Activated CD8-positive, alpha-beta T cell treated with anti-CD3 and anti-CD28 coated beads for 36 hours (primary cell): ENCODE measurements at places on chromosomes 7 and 10.
A peak's percentile ranks its signal among the peaks of the same experiment; 100 is the strongest.

DNA sequence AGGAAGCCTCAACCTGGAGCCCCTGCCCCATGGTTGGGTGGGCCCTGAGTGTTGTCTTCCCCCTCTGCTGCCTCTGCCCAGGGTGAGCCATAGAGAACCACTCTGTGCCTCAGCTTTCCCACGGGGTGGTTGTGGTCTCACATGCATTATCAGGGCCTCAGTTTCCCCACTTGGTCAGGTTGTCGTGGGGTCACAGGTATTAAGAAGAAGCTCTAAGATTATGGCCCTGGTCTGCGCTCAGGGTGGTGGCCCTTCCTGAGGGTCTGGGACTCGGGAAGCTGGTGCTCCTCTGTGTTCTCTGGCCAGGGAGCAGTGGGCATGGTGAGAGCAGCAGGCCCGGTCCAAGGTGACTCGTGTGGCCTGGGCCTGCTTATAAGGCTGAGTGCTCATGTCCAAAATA lies 17.8 kb downstream of the LRRC27 start:
- DNase-seq: no peak

DNA sequence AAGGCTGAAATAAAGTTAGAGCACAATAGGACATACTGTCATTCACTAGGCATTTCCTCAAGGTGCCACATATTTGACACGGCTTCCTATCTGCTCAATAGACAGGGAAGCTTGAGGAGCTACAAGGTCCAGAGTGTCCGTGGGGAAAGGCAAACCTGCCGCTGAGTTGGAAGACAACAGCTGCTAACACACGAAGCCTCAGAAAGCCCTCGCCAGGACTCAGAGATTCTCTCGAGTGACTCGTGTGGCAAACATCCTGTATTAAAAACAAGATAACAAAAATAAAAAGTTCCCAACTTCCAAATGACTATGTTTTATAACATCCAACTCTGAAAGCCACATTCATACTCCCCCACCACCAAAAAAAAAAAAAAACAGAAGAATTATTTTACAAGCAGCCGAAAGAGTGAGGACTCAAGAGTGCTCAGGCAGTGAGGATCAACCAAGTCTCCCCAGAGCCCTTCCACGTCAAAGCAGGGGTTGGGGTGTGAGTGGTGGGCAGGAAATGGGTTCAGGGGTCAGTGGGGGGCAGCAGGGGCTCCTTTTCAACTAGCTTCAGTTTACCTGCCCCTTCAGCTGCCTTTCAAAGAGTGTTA lies 67.6 kb downstream of the STK17A start:
- DNase-seq: peak; percentile 47

GRCh38 chr10:59654007-59654406 lies 55.6 kb downstream of the SLC16A9 start:
- no peak for DNase-seq

DNA sequence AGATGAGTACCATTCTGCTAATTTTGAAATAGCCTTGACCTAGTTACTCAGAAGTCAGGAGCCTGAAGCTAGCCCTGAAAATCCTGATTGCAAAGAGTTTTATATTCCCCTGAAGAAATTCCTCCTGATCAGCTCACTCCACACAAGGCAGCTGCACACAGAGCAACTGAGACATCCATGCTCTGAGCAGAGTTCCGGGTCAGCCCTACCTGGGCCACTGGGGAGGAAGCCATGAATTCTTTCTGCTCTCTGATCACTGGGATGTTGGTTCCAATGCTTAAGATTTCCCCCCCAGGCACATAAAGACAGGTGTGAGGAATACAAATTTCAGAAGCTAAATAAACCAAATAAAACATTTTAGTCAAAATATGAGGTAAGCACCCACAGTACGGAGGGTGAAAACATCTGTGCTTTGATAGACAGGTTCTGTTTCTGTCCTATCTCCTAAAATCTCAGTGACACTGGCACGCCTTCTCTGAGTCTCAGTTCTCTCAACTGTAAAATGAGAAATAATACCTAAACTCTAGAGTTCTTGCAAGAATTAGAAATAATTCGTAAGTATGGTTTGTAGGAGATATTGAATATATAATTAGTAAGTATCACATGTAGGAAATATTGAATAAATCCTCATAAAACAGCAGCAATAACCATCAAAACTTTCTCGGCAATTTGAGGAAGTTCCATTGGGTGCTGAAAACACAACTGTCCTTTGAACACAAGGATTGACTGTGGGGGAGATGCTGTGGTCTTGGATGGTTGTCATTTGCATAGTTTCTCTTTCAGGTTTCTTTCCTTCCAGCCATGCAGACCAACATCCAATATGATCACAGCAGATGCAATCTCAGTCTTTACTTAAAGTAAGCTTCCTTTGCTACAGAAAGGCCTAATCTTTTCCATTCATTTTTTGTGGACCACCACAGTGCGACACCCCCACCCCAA lies 133.0 kb upstream of the TNS3 start:
- no peak for DNase-seq

DNA sequence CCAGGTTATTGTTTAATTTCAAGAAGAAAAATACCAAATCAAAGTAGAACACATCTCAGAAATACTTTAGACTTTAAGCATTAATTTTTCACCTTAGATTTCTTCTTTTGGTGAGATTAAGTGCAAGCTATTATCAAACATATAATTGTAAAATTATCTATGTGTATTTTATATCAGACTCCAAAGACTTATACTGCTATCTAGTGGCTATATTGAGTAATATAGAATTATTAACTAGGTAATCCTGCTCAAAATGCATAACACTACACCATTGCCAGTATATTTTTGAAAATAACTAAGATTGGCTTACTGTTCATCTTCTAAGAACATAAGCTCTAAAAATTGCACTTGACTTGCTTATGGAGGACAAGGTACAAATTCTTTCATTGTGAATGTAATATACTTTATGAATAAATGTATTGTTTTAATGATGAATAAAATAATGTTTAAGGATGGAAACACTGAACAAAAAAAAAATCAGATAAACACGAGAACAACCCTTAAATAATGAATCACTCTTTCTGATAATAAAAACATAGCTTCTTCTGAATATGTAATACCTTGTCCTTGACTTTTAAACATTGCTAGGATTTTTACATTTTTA lies 86.7 kb upstream of the GNAI1 start:
- DNase-seq: no peak

GRCh38 chr7:74405899-74406512 lies 47.7 kb upstream of the GTF2IRD1 start:
- no peak for DNase-seq

DNA sequence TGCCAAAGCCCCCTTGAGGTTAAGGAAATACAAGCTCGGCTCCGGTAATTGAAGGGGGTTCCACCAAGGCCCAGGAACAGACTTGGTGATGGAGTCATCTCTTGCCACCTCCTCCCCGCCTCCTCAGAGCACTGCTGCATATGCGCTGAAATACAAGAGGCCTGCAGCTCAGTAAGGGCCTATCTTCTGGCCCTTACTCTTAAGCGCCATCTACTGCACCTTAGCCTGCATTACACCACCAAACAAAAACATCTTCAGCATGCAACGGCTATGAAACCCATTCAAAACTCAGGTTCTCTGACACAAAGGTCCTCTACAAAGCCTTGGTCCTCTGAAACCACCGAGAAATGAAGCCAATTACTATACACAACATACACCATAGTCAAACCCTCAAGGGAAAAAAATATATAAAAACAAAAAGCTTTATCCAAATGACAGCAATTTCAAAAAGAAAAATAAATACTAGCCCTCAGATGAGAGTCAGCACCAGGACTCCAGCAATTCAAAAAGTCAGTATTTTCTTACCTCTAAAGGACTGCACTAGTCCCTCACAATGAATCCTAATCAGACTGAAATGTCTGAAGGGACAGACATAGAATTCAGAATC lies 176.8 kb upstream of the TBX20 start:
- DNase-seq: peak; percentile 33

GRCh38 chr10:117174439-117175214 lies 22.7 kb upstream of the KCNK18 start:
- DNase-seq: peak; percentile 93

- peak; percentile 61 for DNase-seq
Measured at GRCh38 chr10:80471001-80471400, 16.9 kb downstream of the TSPAN14 start.

DNA sequence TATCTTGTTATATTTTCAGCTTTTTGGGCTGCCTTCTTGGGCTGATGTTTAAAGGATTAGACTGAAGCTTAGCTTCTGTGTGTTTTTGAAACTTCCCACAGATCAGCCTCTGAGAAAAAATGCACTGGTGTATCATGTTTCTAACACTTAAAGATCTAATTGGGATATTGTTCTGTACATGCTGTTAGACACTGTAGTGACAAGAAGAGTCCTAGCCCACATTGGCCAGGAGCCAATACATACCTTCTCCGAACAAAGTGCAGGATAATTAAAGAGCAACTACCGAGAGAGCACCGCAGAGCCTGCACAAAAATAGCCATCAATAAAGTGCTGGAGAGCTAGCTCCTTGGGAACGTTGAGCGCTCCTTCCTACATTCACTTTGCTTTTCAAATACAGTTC lies 289.4 kb upstream of the SP8 start:
- no peak for DNase-seq

GRCh38 chr7:137025469-137026175 lies 157.2 kb downstream of the CHRM2 start:
- DNase-seq: no peak

GRCh38 chr10:306675-307185 lies 171.5 kb downstream of the ZMYND11 start:
- DNase-seq: no peak

- DNase-seq: no peak
Measured at GRCh38 chr7:75876126-75876881, 2.5 kb upstream of the RHBDD2 start.

- DNase-seq: no peak
Measured at GRCh38 chr7:117808341-117808757, 64.9 kb downstream of the CTTNBP2 start.

DNA sequence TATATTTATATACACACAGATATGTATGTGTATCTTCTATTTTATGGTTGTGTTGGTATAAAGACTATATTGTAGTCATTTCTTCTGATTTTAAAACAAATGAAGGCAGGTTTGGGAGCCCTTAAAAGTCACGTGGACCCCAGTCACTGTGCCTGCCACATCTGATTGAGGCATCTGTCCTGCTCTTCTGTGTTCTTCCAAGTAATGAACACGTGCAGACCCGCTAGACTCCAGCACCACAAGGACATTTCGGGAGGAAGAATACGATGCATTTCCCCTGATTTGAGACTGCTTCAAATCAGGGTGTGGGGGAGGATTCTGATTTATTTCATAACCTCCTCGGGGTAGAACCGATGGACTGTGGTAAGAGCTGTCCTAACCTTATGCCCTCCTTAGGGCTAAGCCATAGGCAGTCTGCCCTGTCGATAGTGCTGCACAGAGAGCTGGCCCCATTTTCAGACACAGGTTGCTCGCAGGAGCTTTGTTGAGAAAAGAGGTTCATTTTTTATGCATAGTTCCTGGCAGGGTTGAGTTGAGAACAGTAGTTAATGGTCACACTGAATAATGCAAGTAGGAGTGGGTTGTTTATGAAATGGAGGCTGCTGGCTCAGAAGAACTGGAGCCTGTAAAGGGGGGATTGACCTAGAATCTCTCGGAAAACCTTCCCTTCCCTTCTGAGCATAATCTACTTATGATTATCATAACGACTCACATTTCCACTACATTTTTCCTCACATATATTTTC lies 55.0 kb upstream of the C10orf120 start:
- no peak for DNase-seq

GRCh38 chr7:2665359-2665791 lies 22.6 kb upstream of the AMZ1 start:
- DNase-seq: peak; percentile 22

DNA sequence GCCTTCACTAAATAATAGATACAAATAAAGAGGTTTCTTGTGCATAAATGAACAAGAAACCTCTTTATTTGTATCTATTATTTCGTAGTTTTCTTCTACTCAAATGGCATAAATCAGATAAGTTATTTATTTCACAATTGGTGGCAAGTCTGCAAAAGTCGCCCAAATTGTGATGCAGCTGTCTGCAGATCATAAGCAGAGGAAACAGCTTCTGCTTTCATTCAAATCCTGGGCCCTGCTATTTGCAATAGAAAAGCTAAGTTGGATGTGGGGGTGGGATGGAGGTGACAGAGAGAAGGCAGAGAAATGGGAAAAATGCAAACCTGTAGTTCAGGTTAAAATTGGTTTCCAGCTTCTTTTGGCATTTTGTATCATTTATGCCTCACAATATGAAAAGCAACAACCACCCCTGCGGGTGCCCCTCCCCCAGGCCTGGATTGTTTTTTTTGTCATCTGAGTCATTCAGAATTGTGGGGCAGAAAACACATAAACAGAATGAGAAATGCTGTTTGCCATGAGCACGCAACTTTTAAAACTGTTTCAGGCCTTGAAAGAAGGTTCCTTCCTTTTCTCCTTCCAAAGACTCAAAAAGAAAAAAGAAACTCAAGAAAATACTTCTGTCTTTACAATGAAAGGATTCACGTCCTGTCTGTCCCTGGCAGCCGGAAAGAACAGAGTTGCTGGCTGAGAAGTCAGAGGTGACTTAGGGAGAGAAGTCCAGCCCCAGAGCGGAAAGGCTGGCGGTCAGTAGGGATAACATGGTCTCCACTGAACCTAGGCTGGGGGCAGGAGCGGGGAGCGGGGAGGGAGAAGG lies 132.9 kb downstream of the BAMBI start:
- no peak for DNase-seq

DNA sequence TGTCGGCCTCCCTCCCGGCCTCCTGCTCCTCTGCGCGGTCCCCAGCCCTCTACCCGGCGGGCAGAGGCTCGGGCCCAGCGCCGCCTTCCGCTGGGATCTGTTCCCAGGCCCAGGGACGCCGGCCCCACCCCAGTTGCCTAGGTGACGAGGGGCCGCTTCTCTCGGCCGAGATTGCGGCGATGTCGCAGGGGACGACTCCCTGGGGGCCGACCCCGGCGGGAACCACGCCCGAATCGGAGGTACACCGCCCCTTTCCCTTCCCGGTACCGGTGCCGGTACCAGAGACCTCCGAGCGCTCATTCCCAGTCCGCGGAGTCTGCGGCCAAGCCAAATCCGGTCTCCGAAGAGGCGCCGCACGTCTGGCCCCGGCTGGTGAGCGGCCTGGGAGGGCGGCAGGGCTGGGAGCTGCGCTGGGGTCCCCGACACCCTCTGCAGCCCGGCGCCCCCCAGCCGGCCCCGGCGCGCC lies at the start of gene CABCOCO1:
CABCOCO1 (plus strand) TSS at position 136 of the 466 bp plus-strand sequence; CDS start at position 180, 44 bp downstream.
- DNase-seq: no peak

- no peak for DNase-seq
Measured at GRCh38 chr10:26804418-26805393, 56.1 kb downstream of the ABI1 start.

GRCh38 chr10:32103721-32104120 lies 47.5 kb upstream of the KIF5B start:
- DNase-seq: no peak

GRCh38 chr10:90847436-90847835 lies 10.4 kb downstream of the HTR7 start:
- no peak for DNase-seq

DNA sequence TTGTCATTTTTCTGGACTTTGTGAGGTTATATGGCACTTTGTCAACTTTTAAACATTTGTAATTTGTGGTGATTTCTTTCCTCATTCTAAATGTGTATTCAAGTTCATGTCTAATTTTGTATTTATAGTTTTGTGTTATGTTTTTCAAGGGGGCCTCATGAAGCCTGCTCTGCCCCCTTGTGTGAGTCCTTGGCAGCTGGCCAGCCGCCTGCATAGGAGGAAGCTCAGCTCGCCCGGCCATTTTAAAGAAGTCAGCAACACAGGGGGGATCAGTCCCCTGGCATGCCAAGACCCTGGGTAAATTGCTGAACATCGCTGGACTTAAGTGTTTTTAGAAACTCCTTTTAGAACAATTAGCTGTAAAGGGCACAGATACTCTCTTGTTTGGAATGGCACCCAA lies 123.0 kb downstream of the ANLN start:
- DNase-seq: no peak
